Peyer's patch (tissue), 4 donors: ENCODE measurements at places on chromosomes 1 and 21. TPM values are rescaled to one million over a fixed set of nuclear protein-coding genes. Genes with fewer than 3 reads are reported as not detected.
A peak's percentile ranks its signal among the peaks of the same experiment; 100 is the strongest.

DNA sequence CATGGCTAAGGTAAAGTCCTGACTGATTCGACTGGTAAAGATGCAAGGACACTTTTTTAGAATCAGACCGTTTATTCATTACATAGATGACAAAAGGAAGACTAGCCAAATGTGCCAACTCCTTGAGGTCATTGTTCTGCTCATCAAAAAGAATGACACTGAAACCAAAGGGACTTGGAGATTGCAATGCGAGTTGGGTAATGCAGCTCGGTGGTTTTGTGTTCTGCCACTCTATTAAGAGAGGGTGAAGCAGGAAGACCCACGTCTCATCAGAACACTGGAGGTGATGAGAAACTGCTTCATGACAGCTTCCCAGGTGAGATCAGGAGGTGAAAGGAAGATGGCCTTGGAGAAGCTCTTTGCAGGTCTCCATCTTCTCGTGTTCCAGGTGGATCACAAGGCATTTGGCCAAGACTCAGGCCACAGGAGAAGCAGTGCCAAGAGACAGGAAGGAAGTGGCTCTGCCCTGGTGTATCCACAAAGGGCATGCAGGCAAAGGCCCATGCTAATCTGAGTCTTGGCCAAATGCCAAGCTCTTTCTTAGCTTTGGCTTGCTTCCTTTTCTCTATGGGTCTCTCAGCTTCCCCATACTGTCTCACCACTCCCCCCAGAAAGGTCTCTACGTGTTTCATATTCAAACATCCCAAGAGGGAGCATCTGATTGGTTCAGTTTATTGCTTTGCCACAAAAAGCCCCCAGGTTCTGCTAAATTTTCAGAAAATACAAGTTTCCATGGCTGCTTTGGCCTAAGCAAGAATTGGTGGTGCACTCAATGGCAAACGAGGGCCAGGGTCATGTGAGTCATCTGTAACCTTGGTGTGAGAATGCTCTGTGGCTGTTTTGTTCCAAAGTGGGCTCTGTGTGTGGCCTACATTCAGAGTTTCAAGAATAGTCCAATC, 5.7 kb upstream of the CCT8 start:
- DNase-seq = peak; percentile 52

DNA sequence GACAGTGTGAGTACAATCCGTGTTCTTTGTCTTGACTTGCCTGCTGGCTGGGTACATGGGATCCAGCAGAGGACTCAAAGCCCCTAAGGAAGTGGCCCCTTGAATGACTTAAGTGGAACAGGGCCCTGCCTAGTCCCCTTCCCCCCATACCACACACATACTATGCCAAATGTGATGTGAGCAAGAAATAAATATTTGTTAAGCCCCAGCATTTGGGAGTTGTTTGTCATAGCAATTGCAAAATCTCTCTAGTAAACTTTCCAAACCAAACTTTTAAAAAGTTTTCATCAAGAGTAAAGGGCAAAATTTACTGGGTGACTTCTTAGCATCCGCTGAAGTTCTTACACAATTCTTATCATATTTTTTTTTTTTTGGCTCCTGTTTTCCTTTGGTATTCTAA, 32.5 kb upstream of the CACHD1 start:
- no peak for DNase-seq

- DNase-seq = peak; percentile 77
These were observed 35.9 kb downstream of the ITPKB start for GRCh38 chr1:226702957-226703831.

- no peak for DNase-seq
These were observed 98.8 kb downstream of the CHD1L start for GRCh38 chr1:147341246-147341645.

- no peak for DNase-seq
These were observed 102.1 kb downstream of the ADSS2 start for GRCh38 chr1:244349581-244350001.

DNA sequence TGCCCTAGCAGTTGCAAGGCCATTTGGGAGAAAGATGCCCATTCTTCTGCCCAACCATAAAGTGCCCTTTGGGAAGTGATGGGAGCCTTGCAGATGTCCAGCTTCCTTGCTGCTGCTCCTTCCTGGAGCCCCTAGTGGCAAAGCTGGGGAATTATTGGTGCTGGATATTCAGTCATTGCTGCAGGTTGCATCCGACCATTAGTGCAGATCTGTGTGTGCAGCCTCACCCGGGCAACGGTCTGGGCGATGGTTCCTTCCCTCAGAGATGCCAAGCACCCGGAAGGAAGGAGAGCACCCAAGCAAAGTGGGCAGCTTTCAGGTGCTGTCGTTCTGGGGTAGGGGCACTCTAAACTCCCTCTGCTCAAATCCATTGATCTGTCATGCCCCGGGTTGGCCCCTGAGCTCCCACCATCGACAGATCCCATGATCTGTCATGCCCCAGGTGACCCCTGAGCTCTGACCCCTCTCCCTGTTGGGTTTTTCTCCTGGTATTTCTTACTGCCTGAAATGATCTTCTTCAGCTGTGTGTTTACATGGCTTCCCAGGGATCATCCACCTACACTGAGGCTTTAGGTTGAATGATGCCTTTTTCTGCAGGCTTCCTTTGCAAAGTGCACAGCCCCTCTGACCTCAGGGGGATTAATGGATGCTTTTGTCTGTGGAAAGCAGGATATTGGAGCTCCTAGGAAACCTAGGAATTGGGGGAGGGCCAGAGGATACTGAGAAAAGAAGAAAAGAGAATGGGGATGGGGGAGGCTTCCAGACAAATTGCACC, 467.5 kb downstream of the PTPRU start:
- no peak for DNase-seq

DNA sequence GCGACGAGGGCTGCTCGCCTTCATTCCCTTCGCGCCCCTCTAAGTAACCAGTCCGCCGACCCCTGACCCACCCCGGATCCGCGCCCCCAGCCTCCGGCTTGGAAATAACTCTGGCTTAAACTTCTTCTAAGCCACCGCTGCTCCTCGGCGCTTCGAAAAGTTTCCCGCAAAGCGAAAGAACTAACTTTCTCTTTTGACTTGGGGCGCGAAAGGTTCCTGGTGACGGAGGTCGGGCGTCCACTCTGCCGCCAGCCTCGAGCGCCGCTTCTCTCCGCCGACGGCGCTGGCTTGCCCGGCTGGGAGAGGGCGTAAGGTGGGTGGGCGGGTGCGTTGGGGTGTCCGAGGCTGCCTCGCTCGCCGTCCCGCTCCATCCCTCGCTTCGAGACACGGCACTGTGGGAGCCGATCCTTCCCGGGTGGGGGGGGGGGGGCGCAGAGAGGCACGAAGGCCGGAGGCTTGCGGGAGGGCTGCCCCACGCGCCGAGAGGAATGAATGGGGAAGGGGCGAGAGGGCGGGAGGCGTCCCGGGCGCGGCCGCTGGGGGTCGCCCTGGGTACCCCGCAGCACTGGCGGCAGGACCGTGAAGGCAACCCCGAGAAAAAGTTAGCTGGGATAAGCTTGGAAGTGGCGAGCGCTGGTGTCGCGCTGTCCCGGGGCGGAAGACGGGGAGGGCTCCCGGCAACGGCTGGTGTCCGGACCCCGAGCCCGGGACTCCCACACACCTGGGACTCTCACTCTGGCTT, 569 bp downstream of the ATF3 start:
- peak; percentile 20 for DNase-seq

- DNase-seq = no peak
These were observed 48.7 kb upstream of the KIF1B start for GRCh38 chr1:10161541-10162290.

DNA sequence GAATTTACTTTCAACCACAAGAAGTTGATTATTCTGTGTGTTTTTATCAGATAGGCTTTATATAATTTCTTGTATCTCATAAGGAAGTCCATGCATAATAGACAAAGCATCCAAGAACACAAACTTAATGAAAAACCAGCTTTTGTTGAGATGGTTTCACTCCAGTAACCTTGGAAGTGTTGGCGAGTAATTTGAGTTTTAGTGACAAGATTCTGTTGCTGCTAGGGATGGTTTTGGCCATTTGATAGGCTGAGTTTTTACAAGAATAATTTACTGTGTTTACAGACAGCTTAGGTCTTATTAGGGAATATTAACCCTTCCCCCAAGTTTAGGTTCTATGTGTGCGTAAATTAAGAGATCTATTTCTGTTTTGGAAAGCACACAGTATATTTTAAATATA, 513.6 kb downstream of the USP25 start:
- DNase-seq = no peak

DNA sequence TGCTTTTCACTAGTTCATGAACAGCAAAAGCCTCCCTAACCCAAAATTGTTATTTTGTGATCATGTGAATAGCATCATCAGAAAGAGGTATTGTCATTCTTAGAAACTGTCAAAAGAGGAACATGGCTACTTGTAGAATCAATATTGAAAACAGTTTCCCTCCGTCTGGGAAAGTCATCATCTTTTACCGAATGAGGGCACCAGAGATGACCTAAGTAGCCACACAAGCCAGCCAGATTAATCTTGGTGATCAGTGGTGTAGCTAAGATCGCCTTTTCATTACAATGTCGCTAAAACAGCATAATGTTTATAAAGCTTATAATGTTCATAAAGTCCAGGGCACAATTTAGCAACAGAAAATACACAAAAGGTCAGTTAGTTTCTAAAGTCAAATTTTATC, 136.1 kb downstream of the SIPA1L2 start:
- DNase-seq = no peak

GRCh38 chr21:44792702-44793591, 8.7 kb downstream of the UBE2G2 start:
- no peak for DNase-seq

GRCh38 chr1:191624044-191624443, 534.2 kb upstream of the RGS18 start:
- no peak for DNase-seq

DNA sequence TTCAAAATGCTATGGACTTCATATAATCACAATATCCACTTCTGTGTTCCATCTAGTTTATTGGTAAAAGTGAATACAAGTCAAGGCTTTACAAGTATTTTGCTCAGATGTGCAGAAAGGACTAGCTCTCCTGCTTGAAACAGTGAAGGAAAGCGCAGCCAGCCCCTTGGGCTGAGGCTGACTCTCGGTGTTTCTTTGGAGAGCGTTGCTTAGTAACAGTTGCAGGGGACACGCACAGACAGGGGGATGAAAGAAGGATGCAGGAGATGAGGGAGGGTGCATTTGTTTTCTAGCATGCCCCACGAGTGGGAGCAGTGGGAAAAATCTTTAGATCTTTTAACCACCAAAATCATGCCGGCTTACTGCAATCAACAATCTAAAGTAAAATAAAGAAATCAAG, 9.1 kb downstream of the PYCR2 start:
- no peak for DNase-seq

DNA sequence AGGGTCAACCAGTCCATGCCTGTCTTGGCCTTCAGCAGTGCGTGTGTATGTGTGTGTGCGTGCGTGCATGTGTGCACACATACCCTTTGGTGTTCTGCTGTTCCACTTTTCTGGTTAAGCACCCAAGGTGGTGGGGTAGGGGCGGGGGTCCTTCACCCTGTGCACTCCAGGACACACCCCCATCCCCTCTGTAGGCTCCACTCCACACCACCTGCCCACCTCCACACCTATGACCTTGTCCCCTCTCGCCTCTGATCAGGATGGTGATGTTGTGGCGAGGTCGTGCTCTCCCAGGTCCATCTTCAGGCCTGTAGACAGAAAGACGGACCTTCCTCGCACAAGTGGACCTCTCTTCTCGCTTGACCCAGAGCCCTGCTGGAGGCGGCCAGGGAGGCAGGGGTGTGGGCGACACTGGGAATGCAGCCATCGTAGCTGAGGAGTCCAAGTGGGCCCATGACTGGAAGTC, 44.6 kb downstream of the WDR4 start:
- no peak for DNase-seq

GRCh38 chr1:147618077-147618569, 52.2 kb downstream of the ACP6 start:
- DNase-seq = no peak

- DNase-seq = no peak
These were observed 1.9 kb downstream of the C1orf162 start for GRCh38 chr1:111475701-111476100.

DNA sequence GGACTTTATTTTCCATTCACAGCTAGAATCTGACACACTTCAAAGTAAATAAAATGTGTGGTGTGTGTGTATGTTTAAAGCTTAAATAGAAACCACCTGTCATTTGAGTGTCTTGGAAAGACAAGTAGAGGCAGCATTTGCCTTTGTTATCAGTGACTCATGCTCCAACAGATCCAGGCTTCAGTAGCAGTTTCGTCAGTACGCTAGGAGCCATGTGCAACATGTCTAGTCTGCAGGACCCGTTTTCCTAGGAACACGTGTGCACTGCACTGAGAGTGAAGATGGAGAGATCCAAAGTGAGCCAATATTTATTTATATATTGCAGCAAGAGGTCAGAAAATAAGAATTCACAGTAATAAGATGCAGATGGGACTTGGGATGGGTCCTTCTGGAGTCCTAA, 41.8 kb downstream of the SGIP1 start:
- no peak for DNase-seq

GRCh38 chr1:230194525-230194924, 127.5 kb downstream of the GALNT2 start:
- no peak for DNase-seq

DNA sequence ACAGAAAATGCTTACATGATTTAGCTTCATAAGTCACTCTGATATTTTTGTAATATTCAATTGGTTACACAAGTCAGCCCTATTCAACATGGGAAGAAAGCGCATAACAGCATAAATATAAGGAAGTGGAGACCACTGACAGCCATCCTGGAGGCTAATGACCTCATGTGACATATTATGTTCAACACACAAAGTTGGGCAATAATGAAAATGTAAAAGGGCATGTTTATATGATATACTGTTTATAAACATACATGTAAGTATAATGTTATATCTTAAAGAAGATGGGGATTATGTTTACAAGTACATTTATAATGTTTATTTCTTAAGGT, 30.2 kb downstream of the EVI5 start:
- no peak for DNase-seq

- DNase-seq = no peak
These were observed 215.0 kb downstream of the FMN2 start for GRCh38 chr1:240306673-240307072.

- DNase-seq = peak; percentile 66
These were observed 30.1 kb downstream of the RHOU start for GRCh38 chr1:228765168-228765946.

The KCNJ9 gene
- not detected for total RNA-seq

The SGIP1 gene
- 0.47 TPM for total RNA-seq

The SNAP47 gene
- total RNA-seq = 25.7 TPM

The SSU72 gene
- 182 TPM for total RNA-seq

The AMPD1 gene
- total RNA-seq = 2.5 TPM

The VWA5B1 gene
- total RNA-seq = not detected

The EFCAB14 gene
- 153 TPM for total RNA-seq
